NCI-H2171 treated with DMSO at 0.1 percent for 48 hours (cell line): ENCODE measurements at places on chromosomes 1 and 21.

- no peak for DNase-seq
Measured at GRCh38 chr1:51693419-51694155, 76.7 kb downstream of the OSBPL9 start.

GRCh38 chr1:26921126-26921539 lies 410 bp upstream of the NUDC start:
- DNase-seq = no peak

DNA sequence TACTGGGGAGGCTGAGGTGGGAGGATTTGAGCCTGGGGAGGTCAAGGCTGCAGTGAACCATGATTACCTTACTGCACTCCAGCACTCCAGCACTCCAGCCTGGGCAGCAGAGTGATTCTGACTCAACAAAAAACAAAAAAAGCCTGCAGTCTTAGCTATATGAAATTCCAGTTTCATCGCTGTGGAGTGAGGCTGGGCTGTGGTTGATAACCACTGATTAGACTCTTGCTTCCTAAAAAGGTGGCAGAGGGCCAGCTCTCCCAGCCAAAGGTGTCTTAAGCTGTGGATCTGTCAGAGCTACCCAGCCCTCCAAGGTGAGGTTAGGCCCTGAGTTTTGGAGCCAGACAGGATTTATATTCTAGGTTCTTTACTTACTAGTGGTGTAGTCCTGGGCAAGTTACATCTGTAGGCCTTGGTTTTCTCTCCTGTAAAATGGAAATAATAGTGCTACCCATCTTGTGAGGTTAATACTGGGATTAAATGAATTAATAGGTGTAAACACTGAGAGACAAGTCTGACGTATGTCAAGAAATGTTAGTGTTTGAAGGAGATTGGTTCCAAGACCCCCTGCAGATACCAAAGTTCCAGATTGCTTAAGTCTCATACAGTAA lies 35.9 kb downstream of the TMCC2 start:
- DNase-seq = no peak

DNA sequence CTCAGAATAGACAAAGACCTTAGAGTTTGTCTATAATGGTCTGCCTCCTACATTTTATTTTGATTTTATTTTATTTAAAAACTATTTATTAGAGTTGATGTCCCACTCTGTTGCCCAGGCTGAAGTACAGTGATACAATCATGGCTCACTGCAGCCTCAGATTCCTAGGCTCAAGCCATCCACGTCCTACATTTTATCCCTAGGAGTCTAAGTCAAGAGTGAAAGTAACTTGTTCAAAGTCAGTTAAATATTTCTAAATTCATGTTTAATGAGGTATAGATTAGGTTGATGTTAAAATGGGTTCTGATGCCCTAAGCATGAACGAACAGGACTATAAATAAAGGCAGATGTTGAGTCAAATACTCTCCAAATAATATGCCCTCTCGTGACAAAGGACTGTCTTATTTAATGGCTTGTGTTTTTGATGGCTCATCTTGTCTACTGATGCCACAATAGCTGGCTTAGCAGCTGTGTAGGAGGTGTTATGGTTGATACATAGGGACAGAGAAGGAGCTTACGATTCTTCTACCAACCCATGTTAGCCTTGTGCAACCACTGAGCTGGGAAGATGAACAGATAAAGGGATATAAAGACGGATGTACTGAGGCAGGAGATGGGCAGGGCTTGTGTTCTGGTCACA lies 66.0 kb upstream of the CR1L start:
- DNase-seq = no peak
